Metanephros (tissue), 2 donors: ENCODE measurements at places on chromosomes 1 and 21. TPM values are rescaled to one million over a fixed set of nuclear protein-coding genes. Genes with fewer than 3 reads are reported as not detected.

UCK2 gene
- 33.3 TPM for total RNA-seq

LCE1C gene
- total RNA-seq: not detected

HMCN1 gene
- 45.3 TPM for total RNA-seq

TTLL10 gene
- total RNA-seq: 0.76 TPM

AGPAT3 gene
- 44.7 TPM for total RNA-seq

MSH4 gene
- 0.47 TPM for total RNA-seq

EDN2 gene
- 3.5 TPM for total RNA-seq

CHD5 gene
- total RNA-seq: 0.41 TPM

TEX38 gene
- total RNA-seq: not detected

CRNN gene
- total RNA-seq: not detected

C1QC gene
- 40.5 TPM for total RNA-seq

LGR6 gene
- total RNA-seq: 1.6 TPM

VPS45 gene
- 46.2 TPM for total RNA-seq

ACOT11 gene
- 29.4 TPM for total RNA-seq

C21orf91 gene
- total RNA-seq: 17.6 TPM

KCNH1 gene
- 0.47 TPM for total RNA-seq

AQP10 gene
- total RNA-seq: 0.12 TPM
